ENCODE measurements at places on chromosomes 16 and 17. TPM values are rescaled to one million over a fixed set of nuclear protein-coding genes. Genes with fewer than 3 reads are reported as not detected.

The HOXB5 gene
- total RNA-seq: 14.5 TPM

The CCL8 gene
- not detected for total RNA-seq

The PHOSPHO1 gene
- total RNA-seq: not detected

The TMEM11 gene
- total RNA-seq: 30.7 TPM

The TEFM gene
- total RNA-seq: 11.8 TPM

The C16orf92 gene
- total RNA-seq: not detected

The SOX8 gene
- 0.70 TPM for total RNA-seq

The CTRB1 gene
- not detected for total RNA-seq

The KRTAP3-2 gene
- not detected for total RNA-seq

The PLA2G10 gene
- 39.1 TPM for total RNA-seq

All from left colon (tissue), 2 donors.